ENCODE measurements at places on chromosomes 1 and 21.

DNA sequence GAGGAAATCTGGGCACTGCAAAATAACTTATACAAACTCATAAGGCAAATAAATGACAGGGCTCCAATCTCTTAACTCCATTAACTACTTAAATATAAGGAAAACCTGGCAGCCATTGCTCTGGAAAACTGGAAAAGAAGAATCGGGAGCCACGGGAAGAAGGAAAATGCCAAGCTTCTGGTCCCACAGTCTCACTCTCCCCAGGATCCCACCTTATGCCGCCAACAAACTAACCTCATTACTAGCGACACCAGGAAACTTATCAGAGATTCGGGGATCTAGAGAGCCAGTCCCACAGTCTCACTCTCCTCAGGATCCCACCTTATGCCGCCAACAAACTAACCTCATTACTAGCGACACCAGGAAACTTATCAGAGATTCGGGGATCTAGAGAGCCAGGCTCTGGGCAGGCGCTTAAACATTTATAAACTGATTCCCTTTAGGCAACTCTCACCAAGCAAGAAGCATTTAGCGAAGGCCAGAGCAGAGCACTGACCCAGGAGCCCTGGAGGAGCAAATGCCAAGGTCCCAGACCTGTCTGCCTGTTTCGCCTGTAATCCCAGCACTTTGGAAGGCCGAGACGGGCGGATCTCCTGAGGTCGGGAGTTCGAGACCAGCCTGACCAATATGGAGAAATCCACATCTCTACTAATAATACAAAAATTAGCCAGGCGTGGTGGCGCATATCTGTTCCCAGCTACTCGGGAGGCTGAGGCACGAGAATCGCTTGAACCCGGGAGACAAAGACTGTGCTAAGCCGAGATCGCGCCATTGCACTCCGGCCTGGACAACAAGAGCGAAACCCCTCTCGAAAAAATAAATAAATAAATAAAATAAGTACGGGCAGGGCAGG is 720 bp downstream of the PSMB2 start:
- DNase-seq, result no peak

- no peak for DNase-seq
Measured at GRCh38 chr1:53476579-53476978, 17.4 kb downstream of the DMRTB1 start.

DNA sequence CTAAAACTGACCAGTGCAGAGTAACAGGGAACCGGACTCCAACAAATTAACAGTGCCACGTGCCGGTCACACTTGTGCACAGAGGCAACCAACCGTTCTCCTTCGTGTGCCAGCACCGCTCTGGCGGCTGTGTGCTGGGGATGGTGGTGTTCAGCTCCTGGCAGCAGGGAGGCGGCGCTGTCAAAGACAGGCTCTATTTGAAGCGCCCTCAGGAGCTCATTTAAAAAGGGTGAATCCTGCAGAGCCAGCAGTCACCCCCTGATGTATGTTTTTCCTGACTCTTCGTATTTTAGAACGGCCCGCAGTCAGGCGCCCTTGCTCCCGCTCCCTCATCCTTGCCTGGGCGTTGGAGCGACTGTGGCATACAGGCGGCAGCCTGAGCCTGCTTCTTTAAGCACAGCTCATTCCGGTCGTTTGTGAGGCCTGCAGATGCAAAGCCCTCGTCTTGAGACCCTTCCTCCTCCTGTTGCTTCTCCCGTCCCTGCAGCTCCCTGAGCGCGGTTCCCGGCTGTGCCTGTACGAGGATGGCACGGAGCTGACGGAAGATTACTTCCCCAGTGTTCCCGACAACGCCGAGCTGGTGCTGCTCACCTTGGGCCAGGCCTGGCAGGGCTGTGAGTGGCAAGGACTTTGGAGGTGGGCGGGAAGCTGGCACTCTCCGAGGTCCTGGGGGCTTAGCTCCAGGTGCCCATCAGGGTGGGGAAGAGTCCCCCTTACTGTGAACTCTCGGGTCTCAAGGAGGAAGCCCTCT is 1.1 kb downstream of the DFFB start:
- peak; percentile 32 for DNase-seq

DNA sequence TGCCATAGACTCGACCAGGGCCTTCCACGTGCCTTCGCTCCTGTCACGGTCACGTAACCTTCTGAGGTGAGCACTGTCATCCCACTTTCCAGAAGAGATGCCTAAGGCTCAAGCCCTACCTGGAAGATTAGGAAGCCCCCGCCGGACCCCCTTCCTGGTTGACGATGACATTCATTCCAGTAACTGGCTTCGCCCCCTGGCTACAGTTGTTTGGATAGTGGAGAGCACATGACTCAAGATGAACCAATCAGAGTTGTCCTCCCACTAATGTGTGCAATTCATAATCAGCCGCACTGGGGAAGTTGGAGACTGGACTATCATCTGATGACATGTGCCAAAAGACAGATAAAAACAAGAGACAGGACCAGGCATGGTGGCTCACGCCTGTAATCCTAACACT is 104.0 kb upstream of the GJB5 start:
- no peak for DNase-seq

GRCh38 chr1:181159451-181160140 is 71.1 kb downstream of the IER5 start:
- DNase-seq, result no peak

DNA sequence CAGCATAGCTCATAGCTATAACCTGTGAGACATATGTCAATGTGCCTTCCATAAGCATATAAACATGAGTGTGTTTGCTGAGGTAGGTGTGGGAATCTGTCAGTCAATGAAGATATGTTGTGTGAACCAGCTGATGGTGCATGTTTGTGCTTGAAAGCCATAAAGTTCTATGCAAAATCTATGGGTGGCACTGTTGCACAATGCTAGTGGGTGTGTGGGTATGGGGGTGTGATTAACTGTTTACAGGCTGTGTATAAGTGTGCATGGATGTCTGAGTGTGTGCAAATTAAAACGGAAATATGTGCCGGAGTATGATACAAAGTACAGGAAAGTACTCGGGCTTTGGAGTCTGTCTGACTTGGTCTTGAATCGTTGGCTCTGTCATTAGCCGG is 1.0 kb upstream of the ATP2B4 start:
- DNase-seq, result no peak

DNA sequence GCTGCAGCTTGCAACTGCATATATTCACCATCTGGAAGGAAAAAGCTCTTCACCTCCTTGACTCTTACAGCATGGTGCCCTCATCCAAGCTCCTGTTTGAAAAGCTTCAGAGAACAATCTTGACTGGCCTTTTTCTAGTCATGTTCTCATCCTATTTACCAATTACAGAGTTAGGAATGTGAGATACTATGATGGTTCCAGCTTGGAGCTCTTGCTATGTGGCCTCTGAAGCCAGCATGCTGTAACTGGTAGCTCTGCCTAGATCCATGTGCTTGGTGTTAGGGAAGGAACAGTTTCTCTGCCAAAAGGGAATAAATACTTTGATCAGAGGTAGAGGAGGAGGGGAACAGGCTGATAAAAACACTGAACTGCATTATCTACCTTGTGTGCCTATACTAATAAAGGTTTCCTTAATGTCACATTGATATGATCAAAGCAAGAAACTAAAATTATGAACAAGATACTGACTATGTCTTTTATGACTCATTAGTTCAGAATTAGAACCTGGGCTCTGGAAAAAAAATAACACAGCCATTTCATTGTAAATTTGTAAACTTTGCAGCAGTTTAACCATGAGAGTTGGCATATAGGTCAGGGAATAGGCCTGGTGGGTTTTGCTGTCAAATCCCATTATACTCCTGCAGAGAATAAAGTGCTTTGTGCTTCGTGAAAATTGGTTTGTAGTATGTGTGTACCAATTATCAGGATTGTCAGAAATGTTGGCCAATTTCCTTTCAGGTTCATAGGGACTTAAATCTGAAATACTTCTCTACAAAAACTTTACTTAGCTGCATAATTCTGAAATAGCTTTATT is 92.7 kb downstream of the LEPR start:
- no peak for DNase-seq

DNA sequence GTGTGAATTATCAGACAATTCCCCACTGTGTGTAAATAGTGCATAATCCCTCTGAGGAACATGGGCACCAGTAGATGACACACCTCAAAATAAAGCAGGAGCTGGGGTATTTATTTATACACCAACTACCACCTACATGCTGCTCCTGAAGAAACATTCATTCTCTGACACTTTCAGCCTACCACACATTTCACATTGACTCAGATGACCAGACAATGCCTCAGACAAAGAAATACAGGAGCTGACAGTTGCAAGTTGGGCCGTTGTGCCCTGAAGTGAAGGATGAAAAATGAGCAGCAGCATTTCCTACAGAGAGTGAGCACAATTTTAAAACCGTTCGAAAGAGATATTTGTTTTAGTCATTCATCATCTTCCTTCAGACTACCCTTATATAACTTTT is 63.2 kb downstream of the RGS2 start:
- no peak for DNase-seq

- DNase-seq, result peak; percentile 26
Measured at GRCh38 chr1:154272999-154273563, 652 bp downstream of the HAX1 start.

DNA sequence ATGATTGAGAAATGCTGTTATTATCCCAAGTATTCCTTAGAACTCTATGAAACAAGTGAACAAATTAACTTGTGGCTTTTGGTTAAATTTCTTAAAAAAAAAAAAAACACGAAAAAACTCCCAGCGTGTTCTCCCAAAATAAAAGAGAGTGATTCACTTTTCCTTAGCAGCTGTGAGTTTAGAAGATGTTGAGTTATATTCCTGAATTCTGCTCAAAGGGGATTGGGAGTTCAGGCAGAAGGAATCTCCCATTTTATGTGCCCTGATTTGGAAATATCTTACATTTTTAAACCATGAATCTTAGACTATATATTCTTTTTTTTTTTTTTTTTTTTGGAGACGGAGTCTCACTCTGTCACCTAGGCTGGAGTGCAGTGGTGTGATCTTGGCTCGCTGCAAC is 34.3 kb downstream of the SMG7 start:
- DNase-seq, result no peak

DNA sequence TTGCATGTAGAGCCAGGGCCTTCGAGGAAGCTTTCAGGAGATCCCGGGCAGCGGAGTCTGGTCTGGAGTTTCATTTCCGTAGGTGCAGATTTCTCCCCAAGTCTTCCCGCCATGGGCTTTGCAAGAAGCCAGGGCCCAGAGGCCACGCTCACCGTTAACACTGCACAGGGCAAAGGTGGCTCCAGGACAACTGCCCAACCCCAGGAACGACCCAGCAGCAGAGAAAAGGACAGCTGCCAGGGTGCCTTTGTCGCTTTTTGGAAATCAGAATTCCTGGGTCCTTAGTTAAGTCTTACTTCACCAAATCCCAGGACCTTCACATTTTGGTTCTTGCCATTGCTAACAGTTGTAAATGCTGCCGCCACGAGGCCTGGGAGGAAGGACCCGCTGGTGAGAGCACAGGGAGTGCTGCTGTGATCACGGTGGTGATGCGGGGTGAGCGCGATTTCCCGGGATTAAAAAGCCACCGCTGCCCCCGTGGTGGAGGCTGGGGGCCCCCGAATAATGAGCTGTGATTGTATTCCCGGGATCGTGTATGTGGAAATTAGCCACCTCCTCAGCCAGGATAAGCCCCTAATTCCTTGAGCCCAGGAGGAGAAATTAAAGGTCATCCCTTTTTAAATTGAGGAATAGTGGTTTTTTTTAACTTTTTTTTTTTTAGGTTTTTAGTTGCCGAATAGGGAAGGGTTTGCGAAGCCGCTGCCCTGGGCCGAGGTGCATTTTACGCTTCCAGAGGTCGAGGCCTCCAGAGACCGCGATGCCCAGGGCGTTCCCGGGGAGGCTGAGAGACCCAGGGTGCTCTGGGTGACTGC is 8.2 kb downstream of the SIM2 start:
- no peak for DNase-seq

- no peak for DNase-seq
Measured at GRCh38 chr1:93899543-93900207, 9.6 kb downstream of the GCLM start.

- no peak for DNase-seq
Measured at GRCh38 chr1:23288201-23288600, 55.9 kb downstream of the HNRNPR start.

DNA sequence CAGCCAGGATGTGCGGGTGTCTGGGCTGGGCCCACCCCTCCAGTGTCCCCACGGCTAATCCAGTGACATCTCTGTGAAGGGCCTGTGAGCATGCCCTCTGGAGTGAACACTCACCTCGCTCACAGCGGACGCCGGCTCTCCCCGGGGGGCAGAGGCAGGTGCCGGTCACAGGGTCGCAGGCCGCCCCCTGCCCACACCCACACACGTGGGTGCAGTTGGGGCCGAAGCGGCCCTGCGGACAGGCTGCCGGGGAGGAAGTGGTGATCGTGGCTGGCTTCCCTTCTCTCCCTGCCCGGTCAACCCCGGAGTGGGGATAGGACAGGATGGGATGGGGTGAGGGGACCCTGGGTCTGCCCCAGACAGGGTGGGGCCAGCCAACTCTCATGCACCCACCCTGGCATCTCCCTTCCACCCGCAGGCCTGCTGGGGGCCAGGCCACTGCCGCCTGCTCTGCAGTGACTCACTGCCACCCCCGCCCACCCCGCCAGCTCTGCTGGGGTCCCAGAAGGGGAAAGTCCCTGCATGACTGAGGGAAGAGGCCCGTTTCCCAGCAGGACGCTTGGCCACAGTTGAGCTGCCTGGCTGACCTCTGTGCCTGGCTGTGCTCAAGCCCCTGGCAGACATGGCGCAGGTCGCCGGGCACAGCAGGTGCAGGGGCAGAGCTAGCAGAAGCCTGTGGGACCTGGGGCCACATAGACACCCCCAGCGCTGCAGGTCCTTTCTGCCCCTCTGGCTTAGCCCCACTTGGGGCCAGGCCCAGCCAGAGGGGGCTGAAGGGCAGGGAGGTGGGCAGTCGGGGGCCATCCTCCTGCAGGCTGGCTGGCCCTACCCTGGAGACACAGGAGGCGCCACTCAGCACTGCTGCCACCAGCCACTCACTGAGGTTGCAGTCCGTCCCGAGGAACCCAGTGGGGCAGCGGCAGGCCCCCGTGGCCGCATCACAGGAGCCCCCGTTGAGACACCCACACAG is 41.6 kb downstream of the ARHGEF16 start:
- no peak for DNase-seq

- no peak for DNase-seq
Measured at GRCh38 chr1:184393962-184394361, 7.1 kb downstream of the C1orf21 start.

DNA sequence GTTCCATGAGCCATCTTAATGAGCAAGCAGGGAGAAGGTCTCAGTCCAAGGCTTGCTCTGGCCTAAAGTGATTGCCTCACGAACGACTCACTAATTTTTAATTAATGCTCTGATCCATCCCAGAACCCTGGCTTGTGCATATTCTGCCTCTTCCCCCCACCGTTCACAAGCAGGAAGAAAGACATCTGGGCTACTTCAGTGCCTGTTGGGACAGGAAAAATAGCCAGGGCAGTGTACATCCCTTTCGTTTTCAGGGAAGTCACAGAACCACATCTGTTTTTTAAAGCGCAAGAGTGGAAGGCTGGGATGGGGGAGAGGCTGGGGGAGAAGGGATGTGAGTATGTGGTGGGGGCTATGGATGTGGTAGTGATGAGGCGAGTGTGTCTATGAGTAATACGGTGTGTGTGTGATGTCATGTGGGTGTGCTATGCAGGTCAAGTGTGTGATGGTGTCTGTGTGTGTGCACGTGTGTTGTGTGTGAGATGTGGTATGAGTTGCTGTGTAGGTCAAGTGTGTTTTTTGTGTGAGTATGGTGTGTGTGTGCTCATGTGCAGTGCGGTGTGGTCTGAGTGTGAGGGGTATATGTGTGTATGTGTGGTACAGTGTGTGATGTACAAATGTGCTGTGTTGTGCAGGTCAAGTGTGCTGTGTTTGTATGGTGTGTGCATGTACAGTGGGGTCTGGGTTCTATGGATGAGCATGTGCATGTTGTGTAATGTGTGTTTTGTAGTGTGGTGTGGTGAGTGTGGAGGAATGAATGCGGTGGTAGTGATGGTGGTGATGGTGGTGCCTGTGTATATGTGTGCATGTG is 64.9 kb upstream of the SYT6 start:
- DNase-seq, result no peak

Measured in iPS-NIHi11 (cell line).